ENCODE measurements at places on chromosomes 5 and 9.

- no peak for DNase-seq
Measured at GRCh38 chr9:93645149-93645889, 68.9 kb downstream of the PHF2 start.

- DNase-seq: no peak
Measured at GRCh38 chr9:121598167-121598964, 53.1 kb upstream of the DAB2IP start.

DNA sequence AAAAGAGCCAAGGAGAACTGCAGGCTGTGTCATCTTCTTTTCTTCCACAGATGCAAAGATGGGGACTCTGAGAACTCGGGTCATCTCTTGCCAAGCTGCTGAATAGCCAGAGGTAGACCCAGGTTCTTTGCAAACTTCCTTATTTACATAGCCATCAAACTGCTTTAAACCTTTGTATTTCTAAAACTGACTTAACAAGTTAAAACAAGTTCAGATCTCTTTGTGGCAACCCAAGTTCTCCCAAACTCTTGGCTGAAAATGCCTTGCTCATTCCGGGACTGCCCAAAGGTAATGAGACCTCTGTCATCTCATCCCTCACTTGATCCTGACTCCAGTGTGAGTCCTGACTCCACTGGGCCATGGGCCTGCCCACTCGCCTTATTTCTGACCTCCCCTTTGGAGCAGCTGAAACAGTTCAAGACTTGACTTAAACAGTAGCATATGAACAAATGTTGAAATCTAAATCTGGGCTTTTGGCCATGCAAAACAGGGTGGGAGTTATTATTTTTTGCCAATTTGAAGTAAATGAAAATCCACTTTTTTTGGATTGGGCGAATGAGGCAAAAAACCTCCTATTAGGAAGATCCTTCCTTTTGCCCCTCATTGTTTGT is 50.6 kb downstream of the FBXL7 start:
- DNase-seq: no peak

- no peak for DNase-seq
Measured at GRCh38 chr9:33153666-33154065, 13.5 kb downstream of the B4GALT1 start.

DNA sequence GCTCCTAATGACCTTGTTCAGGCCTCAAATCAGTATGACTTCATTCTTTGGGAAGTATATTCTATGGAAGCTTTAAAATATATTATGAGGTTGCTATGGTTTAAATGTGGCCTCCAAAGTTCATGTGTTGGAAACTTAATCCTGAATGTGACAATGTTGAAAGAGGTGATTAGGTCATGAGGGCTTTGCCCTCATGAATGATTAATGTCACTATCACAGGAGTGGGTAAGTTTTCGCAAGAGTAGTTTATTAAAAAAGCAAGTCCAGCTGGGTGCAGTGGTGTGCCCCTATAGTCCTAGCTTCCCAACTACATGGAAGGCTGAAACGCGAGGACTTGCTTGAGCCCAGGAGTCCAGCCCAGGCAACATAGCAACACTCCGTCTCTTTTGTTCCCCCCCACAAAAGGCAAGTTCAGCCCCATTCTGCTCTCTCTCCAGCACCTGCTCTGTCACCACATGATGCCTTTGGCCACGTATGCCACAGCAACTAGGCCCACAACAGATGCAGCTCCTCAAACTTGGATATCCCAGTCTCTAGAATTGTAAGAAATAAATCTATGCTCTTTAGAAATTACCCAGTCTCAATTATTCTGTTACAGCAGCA is 105.3 kb downstream of the SIL1 start:
- no peak for DNase-seq

- no peak for DNase-seq
Measured at GRCh38 chr5:174625591-174626350, 98.6 kb upstream of the MSX2 start.

DNA sequence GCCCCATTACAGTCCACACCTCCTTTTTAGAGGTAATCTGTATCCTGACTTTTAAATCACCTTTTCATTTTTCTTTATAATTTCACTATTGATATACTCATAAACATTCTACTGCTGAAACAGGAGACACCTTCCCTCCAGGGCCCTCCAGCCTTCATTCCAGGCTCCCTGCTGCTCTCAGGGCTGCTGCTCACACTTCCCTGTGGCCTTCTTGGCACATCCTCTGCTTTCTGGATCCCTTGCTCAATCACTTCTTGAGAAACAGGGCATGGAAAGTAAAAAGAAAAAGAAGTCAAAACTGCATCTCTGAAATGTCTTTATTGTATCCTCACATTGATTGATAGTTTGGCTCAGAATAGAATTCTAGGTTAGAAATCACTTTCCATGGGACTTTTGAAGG is 19.3 kb upstream of the WNT8A start:
- no peak for DNase-seq

DNA sequence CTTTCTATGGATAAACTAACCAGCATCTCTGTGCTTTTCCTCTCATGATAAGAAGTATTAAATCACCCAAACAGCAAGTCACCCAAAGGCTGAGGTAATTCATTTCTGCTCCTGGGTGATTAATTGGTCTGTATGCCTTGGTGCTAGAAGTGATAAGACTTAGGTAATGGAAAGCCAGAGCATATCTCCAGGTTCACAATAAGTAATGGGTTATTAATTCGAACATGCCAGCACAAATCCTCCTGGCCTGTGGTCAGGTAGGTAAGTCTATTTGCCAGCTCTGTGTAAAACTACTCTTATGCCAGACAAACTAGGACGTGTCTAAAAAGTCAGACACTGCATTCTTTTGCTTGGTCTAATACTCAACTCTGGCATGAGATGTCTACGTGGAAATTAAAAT is 11.2 kb upstream of the ENC1 start:
- peak; percentile 52 for DNase-seq

DNA sequence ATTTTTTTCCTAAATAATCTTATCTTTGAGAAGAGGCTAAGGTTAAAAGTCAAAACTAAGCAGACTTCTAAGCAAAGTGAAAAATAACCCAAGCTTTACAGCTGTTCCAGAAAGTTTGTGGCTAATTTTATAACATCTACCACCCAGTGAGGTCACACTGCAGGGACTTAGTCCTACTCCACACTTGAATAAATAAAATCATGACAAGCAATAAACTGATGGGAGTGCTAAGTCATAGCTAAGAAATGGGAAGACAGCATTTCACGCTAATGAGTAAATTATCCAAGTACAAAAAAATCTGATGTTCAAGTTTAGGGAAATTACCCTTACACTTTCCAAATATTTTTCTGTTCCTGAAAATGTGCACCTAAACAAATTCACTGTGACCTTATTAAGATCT is 47.7 kb downstream of the ZNF608 start:
- DNase-seq: no peak

DNA sequence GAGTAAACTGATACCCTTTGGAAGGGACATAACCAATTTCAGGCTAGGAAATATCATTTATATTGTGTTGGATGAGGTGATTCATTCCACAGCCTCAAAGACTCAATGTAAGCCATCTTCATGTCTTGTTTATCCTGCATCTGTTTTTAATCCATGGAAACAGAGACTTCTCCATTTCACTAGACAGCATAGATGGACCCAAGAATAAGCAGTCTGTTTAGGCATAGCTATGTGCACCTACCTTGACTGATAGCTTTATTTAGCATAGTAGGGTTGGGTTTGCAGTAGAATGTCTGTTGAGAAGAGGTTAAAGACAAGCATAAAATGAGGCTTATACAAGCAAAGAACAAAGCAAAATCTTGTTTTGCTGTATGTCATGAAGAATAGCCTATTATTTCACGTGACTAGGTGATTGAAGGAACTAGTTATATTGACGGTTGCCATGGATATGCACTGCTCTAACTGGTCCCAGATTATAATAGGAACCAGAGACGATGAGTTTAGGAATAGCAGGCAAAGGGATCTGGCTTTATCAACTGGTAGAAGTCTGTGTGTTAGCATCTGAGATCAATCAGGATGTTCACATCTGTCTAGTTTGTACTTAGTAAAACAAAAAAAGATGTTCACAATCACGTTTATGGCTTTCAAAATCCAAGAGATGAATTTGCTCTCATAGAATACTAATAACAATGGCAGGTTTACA is 154.8 kb upstream of the KLF9 start:
- DNase-seq: no peak

GRCh38 chr5:33608344-33609041 is 167.7 kb downstream of the TARS1 start:
- no peak for DNase-seq

DNA sequence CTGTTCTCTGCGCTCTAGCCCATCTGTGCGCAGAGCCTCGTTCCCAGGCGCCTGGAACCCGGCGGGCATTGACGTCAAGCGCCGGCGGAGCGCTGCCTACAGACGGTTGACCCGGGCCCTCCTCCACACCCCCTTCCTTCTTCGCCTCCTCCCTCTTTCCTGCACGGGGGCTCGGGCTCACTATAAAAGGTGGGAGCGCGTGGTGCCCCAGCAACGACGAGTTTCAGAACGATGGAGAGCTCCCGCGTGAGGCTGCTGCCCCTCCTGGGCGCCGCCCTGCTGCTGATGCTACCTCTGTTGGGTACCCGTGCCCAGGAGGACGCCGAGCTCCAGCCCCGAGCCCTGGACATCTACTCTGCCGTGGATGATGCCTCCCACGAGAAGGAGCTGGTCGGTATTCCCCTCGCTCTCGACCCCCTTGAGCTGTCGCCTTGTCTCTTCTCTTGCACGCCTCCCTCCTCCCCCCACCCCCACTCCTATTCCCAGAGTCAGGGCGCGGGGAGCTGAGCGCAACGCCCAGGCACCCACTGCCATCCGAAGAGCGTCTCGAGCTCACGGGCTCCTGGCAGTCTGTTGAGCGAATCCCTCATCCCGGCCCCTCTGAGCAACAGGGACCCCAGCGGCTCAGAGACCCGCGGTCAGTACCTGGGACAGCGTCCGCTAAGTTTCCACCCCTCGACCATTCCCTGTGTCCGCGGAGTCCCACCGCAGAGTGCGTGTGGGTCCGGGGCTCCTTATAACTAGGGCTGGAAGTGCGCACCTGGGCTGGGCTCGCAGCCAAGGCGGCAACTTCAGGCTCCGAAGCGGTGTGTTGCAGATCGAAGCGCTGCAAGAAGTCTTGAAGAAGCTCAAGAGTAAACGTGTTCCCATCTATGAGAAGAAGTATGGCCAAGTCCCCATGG is at the start of gene CARTPT:
Gene CARTPT, plus strand, starts transcription at position 213 of the 902 bp plus-strand sequence. Its CDS starts 19 bp downstream, at position 232.
- no peak for DNase-seq

- DNase-seq: no peak
Measured at GRCh38 chr9:124222918-124223720, 34.6 kb upstream of the NEK6 start.

DNA sequence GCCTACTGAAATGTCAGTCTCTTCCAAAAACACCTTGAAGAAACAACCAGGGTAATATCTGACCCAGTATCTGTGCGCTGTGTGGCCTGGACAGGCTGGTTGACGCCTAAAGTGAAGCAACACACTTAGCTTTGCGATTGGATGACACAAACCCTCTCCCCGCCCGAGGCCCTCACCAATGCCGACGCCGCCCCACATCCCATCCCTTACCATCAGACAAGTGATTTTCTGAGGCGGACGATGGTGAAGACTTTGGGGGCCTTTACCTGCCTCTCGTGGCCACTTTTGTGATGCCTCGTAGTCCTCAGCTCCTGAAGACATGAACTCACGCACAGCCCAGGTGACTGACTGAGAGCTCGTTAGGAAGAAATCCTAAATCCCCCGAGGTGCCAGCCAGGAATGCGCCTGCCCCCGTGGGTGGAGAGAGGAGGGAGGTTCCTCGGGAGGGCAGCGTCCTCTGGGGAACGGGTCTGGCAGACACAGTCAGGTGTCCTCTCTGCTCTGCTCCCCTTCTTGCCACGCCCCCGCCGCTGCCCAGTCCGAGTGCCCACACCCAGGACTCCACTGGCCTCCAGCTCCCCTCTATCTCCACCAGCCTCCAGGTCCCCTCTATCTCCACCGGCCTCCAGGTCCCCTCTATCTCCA is 31.0 kb upstream of the RXRA start:
- DNase-seq: no peak

DNA sequence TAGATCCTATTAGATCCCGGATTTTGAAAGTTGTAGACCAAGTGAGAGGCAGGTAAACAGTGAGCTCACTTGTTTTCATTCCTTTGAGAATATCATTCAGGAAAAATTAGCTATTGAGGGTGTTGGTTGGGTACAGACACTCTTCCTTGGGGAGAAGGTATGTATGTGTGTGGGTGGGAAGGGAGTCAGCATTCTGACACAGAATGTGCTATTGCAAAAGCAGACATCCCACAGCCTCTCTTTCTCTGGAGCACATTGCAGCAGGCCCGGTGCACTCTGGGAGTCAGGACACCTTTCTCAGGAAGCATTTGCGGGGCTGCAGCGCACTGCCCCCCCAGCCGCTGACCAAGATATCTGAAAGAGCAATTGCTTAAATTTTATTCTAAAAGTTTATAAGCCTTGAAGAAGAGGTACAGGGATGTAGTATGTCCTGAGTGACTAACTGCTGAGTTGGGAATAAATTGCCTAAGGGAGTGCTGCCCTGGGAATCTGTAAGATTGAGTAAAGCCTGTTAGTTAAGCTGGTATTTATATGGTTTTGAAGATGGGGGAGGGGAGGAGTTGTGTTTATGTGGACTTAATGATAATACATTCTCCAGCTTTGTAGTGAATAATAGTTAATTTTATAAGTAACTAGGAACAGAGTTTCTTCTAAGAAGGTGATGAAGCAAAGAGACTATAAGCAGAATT is 5.2 kb downstream of the TNFAIP8 start:
- DNase-seq: no peak

DNA sequence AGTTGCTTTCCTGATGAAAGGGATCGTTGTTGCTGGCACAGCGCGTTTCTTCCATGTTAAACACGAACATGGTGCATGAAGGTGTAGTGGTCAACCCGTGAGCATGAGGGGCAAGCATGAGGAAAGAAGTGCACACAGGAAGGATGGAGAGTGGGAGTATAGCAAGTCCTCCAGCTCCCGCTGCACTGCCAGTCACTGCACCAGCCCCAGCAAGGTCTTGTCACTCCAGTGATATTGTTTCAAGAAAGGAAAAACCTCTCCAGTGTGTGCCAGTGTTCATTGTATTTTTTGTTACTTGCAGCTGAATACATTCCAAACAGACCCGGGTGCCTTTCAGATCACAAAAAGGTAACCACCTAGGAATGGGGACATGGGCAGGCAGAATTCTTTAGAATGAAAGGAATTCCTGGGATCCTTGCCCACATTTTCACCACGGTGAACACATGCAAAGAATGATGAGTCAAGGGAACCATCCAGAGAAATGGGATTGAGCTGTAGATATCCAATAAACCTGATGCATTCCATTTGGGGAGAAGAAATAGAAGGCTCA is 186.3 kb downstream of the AOPEP start:
- DNase-seq: no peak

- DNase-seq: no peak
Measured at GRCh38 chr5:40442346-40442745, 237.4 kb upstream of the PTGER4 start.
